ENCODE measurements at places on chromosomes 3 and 15. TPM values are rescaled to one million over a fixed set of nuclear protein-coding genes. Genes with fewer than 3 reads are reported as not detected.

DTWD1 gene
- 21.1 TPM for total RNA-seq

PLD1 gene
- total RNA-seq = 0.15 TPM

STARD5 gene
- 4.5 TPM for total RNA-seq

KLHL40 gene
- total RNA-seq = not detected

HHATL gene
- total RNA-seq = not detected

All from activated T-helper 1 cell treated with anti-CD3 and anti-CD28 coated beads, Interleukin-12 subunit alpha, Interleukin-12 subunit beta, Interleukin-2, Interleukin-4 antibody, amounts not matched to agents 30 ng/mL and 10 ng/mL and 1 ng/mL, durations not matched to agents 14 hours and 24 hours and 36 hours (primary cell).